Left colon (tissue), 2 donors: ENCODE measurements at places on chromosomes 1 and 21. TPM values are rescaled to one million over a fixed set of nuclear protein-coding genes. Genes with fewer than 3 reads are reported as not detected.

- DNase-seq: peak; percentile 84
Observed at GRCh38 chr1:85278853-85279314, 2.5 kb upstream of the BCL10 start.

DNA sequence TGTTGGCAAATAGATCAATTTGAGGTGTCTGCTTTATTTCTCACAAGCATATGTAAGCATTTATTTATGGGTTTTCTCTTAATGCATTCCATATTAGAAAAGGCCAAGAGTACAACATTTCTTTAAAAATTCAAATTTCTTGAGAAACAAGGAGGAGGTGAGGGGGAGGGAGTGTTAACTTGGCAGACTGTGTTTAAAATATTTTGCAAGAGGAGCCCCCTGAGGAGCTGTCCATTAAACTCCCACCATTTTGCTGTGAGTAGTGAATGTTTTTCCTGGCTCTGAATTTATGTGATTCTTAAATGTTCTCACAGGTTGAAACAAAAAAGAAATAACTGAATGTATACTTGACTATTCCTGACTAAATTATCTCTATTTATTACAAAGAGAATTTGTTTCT, 363.8 kb downstream of the PTPRC start:
- no peak for DNase-seq

GRCh38 chr1:30966690-30967369, 58.3 kb upstream of the SDC3 start:
- DNase-seq: no peak

DNA sequence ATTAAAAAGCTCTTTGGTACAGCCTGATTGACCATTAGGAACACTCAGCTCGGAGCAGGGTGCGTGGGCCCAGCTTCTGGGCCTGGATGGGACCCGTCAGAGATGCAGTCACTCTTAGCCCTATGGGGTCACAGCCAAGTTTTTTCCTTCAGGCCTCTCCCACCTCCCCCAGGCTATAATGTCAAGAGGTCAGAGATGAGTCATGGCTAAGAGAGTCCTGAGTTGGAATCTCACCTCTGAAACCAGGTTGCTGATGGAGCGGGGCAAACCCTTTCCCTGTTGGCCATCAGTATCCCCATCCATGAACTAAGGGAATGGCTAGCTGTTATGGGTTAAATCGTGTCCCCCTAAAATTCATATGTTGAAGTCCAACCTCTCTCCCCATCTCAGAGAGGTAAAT, 195.9 kb upstream of the POU3F1 start:
- no peak for DNase-seq

- no peak for DNase-seq
Observed at GRCh38 chr1:94553323-94553730, 11.8 kb upstream of the F3 start.

GRCh38 chr1:246711548-246712003, 12.6 kb upstream of the SCCPDH start:
- DNase-seq: no peak

DNA sequence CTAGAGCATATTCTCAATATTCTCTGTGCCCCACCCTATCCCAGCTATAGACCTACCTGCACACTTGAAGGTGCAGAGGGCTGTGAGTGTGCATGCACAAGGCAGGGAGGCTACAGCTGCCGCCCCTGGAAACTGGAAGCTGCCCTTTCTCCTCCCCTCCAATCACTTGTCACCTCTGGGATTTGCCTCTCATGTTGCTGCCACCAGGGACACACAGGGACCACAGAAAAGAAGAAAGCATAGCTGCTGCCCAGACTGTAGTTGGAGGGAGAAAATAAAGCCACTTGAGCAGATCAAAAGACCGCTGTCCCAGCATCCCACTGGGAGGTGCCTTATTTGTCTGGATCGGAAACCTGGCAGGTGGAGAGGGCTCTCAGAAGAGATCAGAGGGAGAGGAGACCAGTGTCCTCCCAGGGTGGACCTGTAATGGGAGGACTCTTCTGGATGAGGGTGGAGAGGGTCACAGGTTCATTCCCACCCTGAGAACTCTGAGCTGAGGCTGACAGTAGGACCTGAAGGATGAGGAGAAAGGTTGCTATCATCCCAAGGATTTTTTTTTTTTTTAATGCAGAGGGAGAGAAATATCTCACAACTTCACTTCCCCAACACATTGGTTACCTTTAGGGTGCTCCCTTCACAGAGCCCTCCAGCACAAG, 7.6 kb upstream of the INPP5B start:
- no peak for DNase-seq

DNA sequence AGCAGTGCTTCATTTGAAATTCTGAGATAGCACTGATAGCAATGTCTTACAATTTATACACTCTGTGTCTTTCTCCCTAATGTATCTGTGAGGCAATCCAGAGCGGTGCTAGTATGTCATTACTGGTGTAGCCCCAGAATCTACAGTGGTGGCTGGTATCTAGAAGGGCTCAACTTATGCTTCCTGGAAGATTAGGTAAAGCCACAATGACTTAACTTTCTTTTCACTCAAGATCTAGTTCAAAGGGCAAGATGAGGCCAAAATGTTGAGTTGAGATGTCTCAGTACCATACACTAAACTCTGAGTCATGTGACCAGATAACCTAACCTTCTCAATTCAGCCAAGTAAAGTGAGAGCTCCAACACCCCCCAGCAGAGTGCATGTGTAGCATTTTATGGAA, 77.5 kb downstream of the PAPPA2 start:
- no peak for DNase-seq

- DNase-seq: no peak
Observed at GRCh38 chr1:163124812-163125211, 55.7 kb downstream of the RGS4 start.

DNA sequence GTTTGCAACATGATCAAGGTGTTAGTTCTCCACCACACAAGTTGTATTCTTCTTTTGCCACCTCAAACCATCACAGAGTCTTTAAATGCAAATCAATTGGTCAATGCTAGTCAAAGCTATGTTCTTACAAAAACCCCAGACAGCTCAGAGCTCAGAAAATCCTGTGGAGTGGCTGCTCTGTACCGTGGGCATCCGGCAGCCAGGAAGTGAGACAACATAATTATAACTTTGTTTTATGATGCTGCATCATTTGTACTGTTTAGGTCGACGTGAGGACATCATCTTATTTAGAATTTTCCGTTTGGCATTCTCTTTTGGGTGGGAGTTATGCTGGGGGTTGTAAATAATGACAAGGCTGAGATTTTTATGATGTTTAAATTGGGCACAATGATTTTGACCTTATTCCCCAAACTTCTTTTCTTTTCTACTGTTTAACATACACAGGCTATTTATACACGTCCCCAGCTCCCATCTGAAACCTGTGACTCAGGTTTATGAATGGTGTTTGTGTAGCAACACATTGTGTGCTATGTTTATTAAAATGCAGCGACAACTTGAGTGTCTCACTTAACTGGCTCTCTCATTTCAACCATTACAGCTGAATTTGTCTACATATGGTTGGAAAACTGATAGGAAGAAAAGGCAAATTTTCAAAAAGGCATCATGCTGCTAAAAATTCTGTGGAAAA, 124.0 kb downstream of the CNIH3 start:
- DNase-seq: no peak

GRCh38 chr1:27292106-27292505, 29.9 kb upstream of the TMEM222 start:
- DNase-seq: no peak

- DNase-seq: peak; percentile 42
Observed at GRCh38 chr1:230026572-230026971, 40.5 kb upstream of the GALNT2 start.

DNA sequence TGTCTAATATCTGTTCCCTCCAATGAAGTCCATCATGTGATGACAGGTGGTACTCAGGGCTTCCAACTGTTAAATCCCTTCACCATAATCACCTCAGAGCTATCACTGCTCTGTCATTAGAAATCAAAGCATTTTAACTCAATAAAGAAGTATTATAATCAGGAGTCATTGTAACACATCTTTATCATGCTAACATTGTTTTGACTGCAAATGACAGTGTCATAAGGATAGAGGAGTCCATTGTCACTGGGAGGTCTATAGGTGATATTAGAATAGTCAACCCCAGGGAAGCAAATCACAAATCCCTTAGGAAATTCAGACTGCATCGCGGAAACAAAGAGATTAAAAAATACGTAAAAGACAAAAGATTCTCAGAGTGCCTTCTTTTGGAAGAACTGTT, 30.8 kb downstream of the LRRC53 start:
- no peak for DNase-seq

DNA sequence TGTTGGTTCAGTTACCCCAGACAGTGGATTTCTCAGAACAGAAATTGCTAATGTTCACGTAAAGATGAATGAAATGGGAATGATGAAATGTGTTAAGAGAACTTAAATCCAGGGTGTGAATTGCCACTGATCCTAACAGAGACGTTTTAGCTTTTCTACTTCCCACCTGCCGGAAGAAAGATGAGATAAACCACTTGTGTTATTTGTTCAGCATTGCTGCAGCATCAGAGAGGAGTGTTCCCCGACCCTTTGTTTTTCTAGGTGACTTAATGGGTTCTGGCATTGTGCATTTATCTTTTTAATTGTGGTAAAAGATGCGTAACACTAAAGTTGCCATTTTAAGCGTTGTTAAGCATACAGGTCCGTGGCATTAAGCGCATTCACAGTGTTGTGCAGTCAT, 122.3 kb downstream of the GALNT2 start:
- DNase-seq: no peak

DNA sequence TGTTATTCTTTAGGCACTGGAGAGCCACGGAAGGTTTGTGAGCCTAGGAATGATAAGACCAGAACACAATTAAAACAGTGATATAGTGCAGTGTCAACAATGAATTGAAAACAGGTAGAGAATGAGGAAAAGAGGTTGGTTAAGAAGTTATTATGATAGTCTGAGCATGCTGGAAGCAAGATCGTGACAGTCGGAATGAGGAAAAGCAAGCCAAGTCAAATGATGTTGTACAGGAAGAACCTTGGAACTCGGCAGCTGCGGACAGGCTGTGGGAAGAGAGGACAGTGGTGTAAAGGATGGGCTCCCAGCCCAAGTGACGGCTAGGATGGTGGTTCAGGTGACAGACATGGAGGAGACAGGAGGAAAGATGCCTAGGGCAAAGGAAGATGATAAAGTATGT, 25.6 kb downstream of the MTARC1 start:
- no peak for DNase-seq

DNA sequence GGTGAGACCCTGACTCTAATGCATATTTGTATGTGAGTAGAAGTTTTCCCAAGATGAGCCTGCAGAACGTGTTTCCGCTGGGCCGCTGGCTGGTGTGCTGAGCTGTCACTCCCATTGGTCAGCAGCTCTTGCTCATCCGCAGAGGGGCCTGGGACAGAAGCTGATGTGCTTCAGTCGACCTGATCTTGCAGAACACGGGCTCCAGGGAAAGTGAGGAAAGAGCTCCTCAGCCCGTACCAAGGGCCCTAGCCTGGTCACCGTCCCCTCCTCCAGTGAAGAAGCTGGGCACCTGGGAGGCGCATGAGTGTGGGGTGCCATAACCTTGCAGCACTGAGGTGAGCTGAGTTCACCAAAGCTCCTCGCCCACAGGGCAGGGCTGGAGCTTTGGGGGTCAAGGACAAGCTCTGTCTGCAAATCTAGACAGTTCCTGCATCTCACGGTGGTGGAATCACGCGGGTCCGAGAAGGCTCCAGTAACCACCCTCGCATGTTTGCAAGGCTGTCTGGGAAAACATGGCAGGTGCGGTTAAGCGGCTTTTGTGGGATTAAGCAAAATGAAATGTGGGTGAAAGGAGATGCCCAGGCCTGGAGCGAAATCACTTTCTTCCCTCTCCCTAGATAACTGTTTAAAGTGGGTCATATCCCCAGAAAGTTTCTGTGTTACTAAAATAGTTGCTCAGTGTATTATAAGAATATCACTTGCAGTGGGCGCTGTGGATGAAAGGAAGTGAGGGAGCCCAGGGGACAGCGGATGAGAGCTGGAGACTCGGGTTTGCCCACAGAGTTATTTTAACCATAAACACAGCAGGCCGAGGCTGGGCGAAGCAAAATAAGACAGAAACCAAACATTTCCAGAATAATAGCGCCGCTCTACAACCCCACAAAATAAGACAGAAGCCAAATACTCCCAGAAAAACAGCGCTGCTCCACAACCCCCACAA, 33.1 kb upstream of the LRRC3 start:
- DNase-seq: peak; percentile 16

- no peak for DNase-seq
Observed at GRCh38 chr1:15303935-15304334, 56.9 kb downstream of the FHAD1 start.

DNA sequence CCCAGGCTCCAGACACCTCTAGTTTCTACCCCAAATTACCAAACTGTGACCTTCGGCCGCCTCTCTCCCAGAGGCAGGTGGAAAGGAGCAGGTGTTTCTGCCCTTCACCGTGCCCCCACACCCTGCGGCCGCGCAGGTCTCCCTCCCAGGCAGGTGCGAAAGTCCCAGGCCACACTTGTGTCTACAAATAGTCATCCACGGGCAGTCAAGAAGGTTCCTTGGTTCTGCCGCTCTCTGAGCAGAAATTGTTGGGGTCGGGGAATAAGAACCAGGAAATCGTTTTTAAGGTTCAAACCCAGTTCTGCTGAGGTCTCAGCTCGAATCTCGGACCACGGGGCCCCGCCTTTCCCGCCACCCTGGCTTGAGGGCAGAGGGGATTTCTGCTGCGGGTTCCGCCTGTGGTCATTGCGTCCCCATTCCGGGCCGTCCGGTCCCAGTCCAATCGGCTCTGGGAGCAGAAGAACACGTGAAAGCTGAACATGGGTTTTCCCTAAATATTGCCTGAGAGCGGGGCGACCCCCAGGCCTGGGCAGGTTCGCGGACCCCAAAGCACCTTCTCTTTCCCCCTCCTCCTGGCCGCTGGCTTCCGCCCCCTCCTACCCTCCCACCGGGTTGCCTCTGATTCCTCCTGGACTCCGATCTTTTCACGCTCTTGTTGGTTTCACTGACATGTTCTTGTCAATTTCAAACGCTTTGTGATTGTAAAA, 1.2 kb upstream of the ATF3 start:
- DNase-seq: peak; percentile 48

GRCh38 chr1:52533713-52534112, 19.2 kb downstream of the TUT4 start:
- DNase-seq: no peak

GRCh38 chr1:232474826-232475225, 155.1 kb downstream of the SIPA1L2 start:
- DNase-seq: no peak

DNA sequence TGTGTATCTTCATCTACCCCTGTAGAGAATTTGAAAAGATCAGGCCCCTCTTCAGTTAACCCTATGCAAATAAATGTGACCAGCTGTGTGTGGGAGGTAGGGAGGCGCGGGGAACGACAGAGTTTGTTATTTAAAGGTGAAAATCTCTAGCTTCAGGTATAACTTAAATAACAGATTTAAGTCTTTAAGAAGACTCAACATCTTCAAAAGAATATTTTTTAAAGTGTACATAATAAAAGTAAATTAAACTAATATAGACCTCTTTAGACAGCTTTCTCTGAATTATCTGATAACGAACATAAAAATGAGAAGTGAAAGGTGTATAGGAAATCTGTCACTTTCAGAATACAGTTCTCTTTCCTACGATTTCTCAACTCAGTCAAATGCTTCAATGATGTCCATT, 16.0 kb downstream of the ANGPTL3 start:
- no peak for DNase-seq

The SLC35E2B gene
- 39.0 TPM for total RNA-seq

The ANKRD34A gene
- 0.27 TPM for total RNA-seq

The HES3 gene
- total RNA-seq: not detected

The MIER1 gene
- 86.4 TPM for total RNA-seq

The FLG gene
- total RNA-seq: not detected

The PRSS38 gene
- total RNA-seq: not detected

The ABCD3 gene
- total RNA-seq: 111 TPM

The CASQ2 gene
- 0.46 TPM for total RNA-seq

The RNU1-4 gene
- total RNA-seq: 5,589 TPM
